ENCODE measurements at places on chromosomes 3 and 15. TPM values are rescaled to one million over a fixed set of nuclear protein-coding genes. Genes with fewer than 3 reads are reported as not detected.

GRCh38 chr3:29176501-29176900, 104.4 kb upstream of the RBMS3 start:
- peaks cover 9% of the 10 kb centered on the region for H3K4me1 ChIP-seq
- no peak overlapping the region for H3K27ac ChIP-seq
- H3K4me3 ChIP-seq, result no peak overlapping the region
- no peaks in the 10 kb centered on the region for H3K36me3 ChIP-seq
- H3K27me3 ChIP-seq, result no peaks in the 10 kb centered on the region

The PP2D1 gene
- total RNA-seq, result not detected

DNA sequence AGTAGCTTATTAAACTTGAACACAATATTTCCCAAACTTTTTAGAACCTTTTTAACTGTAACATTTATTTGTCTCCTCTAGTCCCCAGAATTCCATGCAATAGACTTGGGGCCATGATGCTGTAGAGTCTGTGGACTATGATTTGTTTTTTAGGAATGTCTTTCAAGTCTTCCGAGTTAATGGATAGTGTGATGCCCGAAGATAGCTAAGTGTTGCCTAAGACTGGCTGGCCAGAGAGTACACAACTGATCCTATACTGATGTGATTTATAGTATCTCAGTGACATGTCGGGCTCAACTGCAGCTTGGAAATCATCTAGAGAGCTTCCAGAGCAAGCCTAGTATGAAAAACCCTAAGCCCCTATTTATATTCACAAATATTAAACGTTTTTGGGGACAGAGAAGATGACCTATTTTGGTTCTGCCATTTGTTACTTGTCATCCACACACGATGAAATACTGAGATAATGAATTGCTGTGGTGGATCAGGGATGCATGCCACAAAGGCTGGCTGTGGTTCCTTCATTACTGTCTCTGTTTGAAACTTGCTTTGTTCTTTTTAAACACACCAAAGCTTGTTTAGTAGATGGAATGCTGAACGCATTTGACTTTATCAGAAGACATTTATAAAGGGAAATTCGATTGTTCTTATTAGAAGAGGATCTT, 507.4 kb downstream of the TAFA4 start:
- H3K4me1 ChIP-seq, result no peaks in the 10 kb centered on the region
- no peaks in the 10 kb centered on the region for H3K27me3 ChIP-seq
- no peak overlapping the region for H3K27ac ChIP-seq
- no peak for DNase-seq
- H3K4me3 ChIP-seq, result no peak overlapping the region

- DNase-seq, result no peak
- no peak overlapping the region for H3K4me3 ChIP-seq
- no peak overlapping the region for H3K27ac ChIP-seq
- H3K4me1 ChIP-seq, result no peaks in the 10 kb centered on the region
- H3K27me3 ChIP-seq, result no peaks in the 10 kb centered on the region
These were observed 83.6 kb downstream of the BDH1 start for GRCh38 chr3:197472151-197472550.

DNA sequence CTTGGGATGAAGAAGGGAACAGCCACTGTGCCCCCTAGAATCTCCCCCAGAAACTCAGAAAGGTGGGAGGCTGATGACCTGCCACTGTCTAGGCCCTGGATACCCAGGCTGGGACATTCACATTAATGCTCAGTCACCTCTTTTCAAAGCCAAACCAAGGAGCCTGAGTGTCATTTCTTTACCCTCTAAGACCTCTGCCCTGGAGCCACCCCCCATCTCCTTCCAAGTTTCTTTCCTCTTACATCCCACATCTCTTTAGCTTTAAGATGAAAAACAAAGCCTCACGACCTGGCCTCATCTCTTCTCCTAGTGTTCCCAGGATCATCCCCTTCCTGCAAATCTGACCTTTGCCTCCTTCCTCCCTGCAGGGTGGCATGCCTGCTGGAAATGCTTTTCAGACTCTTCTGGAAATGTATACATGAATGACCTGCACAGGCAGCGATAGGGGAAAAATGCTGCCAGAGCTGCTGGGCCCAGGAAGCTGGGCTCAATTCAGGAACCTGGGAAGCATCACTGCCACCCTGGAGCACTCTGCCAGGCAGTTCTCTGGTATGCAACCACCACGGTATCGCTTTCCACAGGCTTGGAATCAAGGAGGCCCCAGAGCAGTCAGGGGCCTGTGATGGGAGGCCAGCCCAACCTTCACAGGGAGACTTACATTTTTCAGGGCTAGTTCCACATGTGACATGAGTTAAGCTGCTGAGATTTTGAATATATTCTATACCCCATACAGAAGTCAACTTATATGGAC, 67.6 kb downstream of the DAPK2 start:
- H3K4me1 ChIP-seq, result peaks cover 16% of the 10 kb centered on the region
- peak overlapping the region; percentile 92 for H3K27ac ChIP-seq
- H3K4me3 ChIP-seq, result no peak overlapping the region
- H3K27me3 ChIP-seq, result no peaks in the 10 kb centered on the region
- DNase-seq, result no peak
- H3K36me3 ChIP-seq, result no peaks in the 10 kb centered on the region

The LIPC gene
- 0.30 TPM for total RNA-seq

DNA sequence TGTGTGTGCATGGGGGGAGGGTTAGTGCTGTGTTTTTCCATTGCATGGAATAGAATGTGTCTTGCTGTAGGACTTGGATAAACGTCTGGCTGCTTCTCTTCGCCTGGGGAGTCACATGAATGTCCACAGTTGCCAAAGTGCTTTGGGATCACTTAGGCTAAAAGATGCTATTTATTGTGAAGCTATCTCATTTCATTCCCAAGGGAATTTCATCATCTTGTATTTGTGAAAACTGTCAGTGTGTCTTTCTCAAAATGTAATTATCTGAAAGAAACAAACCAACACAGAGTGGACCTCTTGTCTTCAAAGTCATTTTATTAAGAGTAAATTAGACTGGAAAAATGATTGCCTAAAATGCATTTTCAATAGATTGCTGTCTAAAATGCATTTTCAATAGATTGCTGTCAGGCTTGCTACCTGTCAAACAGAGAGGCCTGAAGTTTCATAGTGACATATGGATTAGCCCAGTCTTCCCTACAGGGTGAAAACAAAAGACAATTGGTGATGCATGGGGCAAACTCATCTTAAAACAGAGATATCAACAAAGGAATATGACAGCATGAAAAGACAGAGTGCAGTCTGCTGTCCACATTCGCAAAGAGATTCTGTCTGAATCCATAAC, 117.1 kb upstream of the GOLIM4 start:
- H3K4me1 ChIP-seq, result no peaks in the 10 kb centered on the region
- DNase-seq, result no peak
- H3K36me3 ChIP-seq, result no peaks in the 10 kb centered on the region
- H3K4me3 ChIP-seq, result no peak overlapping the region
- H3K27me3 ChIP-seq, result no peaks in the 10 kb centered on the region
- H3K27ac ChIP-seq, result no peak overlapping the region

The TM6SF1 gene
- 5.6 TPM for total RNA-seq

GRCh38 chr15:40449275-40449674, 8.5 kb downstream of the BAHD1 start:
- H3K27ac ChIP-seq, result no peak overlapping the region
- H3K4me1 ChIP-seq, result peaks cover 58% of the 10 kb centered on the region
- DNase-seq, result no peak
- no peaks in the 10 kb centered on the region for H3K36me3 ChIP-seq

The IL5RA gene
- not detected for total RNA-seq

- H3K27ac ChIP-seq, result no peak overlapping the region
- no peak overlapping the region for H3K4me3 ChIP-seq
- no peak for DNase-seq
- no peaks in the 10 kb centered on the region for H3K27me3 ChIP-seq
- H3K36me3 ChIP-seq, result no peaks in the 10 kb centered on the region
- no peaks in the 10 kb centered on the region for H3K4me1 ChIP-seq
These were observed 92.8 kb upstream of the TNFSF10 start for GRCh38 chr3:172616031-172616461.

DNA sequence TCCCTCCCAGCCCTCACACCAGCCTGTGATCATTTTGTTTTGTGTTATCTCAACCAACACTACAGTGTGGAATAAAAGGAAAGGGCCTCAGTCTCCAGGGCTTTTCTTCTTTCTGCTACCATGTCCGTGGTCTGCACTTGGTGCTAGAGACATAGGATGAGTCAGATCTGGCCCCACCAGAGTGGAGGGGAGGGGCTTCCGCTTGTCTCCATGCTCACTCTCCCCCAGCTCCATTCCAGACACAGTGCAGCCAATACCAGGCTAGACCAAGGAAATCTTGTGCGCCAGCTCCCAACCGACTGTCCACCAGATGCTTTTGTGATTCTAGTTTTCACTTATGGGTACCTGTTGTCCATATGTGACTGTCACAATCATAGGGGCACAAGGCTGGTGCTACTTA, 51.9 kb upstream of the TMEM115 start:
- H3K27ac ChIP-seq, result no peak overlapping the region
- no peaks in the 10 kb centered on the region for H3K4me1 ChIP-seq
- DNase-seq, result no peak
- no peak overlapping the region for H3K4me3 ChIP-seq
- H3K36me3 ChIP-seq, result no peaks in the 10 kb centered on the region
- H3K27me3 ChIP-seq, result no peaks in the 10 kb centered on the region

DNA sequence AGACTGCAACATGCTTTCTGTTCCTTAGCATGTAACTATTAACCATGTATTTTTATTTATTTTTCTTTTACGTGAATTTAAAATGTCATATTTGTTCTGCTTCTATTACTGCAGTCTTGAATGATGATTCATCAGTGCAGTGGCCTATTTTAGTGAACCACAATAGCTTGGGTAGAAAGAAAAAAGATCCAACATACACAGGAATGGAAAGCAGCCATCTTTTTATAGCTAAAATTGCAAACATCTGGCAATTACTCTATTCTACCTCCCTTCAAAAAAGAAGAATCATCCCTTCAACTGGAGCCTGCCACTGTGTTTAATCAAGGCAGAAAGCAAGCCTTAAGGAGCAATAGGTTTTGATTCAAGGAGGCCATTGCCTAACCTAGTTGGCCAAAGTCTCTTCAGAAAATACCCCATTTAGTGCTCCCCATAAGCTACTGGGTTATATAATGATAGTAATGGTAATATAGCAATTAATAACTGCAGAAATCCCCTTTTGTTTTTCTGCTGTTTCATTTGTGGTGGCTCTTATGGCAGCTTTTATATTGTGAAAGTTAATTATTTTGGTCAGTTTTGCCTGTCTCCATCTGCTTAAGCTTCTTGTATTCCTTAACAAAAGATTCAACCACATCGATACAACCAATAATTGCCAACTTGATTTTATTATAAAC, 267.3 kb downstream of the LPP start:
- H3K27me3 ChIP-seq, result no peaks in the 10 kb centered on the region
- DNase-seq, result no peak
- H3K27ac ChIP-seq, result no peak overlapping the region
- no peak overlapping the region for H3K4me3 ChIP-seq

DNA sequence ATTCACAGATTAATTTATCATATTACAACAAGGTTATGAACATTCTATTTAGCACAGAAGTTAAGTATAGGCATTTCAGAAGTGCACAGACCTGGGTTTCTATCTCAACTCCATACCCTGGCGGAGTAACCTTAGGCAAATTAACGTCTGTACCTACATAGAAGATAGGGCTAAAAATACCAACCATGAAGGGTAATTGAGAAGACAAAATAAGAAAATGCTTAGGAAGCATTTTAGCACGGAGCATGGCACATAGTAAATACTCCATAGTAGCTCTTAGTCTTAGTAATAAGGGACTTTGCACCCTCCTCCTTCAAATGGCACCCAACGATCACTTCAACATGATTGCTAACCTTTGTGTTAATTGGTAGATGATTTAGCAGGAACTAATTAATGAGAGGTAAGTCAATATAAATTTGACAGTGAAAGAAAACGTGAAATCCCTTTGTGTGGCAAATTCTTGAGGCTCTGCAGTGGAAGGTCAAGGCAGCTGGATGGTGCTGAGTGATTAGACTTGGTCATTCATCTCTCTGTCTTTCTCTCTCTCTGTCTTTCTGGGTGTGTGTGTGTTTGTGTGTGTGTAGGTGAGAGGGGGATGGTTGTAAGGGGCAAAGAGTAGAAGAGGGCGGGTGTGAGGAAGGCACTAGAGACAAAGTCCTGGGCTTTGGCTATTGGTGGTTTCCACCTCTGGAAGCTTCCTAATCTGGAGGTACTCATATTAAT, 131.1 kb upstream of the PHLDB2 start:
- H3K4me1 ChIP-seq, result peaks cover 11% of the 10 kb centered on the region
- H3K27me3 ChIP-seq, result no peaks in the 10 kb centered on the region
- H3K27ac ChIP-seq, result no peak overlapping the region
- DNase-seq, result no peak
- no peak overlapping the region for H3K4me3 ChIP-seq

DNA sequence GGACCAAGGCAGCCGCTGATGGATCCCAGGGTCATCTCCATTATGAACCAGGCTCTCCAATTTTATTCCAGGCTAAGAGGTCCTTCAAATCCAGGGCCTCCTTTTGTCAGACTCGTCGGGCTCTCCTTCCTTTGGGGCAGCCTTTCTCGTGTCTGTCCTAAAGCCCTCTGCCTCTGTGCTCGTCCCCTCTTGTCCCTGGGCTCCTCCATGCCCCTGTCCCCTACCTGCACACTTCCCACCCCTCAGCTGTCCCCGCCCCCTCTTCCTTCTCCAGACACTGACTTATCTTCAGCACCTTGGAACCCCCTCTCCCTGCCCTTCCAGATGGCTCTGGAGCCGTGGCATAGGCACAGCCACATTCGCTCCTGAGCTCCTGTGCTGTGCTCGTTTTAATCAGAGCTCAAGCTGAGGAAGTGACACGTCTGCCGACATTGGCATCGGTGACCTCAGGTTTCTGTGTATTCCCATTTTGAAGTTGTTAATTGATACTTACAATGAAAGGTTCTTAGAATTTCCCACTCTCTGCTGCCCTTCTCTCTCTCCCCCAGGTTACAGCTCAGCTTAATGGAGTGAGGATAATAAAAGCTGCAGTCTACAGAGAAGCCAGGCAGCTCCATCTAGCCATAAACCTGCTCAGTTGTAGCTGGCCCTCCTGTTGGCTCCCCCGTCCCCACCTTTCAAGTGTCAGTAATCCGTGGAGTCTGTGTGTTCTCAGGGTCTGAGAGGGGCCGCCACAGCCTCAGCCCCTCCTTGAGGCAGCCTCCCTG, 51.1 kb upstream of the SEC22A start:
- peaks cover 5% of the 10 kb centered on the region for H3K4me1 ChIP-seq
- H3K27me3 ChIP-seq, result no peaks in the 10 kb centered on the region
- no peak overlapping the region for H3K27ac ChIP-seq

DNA sequence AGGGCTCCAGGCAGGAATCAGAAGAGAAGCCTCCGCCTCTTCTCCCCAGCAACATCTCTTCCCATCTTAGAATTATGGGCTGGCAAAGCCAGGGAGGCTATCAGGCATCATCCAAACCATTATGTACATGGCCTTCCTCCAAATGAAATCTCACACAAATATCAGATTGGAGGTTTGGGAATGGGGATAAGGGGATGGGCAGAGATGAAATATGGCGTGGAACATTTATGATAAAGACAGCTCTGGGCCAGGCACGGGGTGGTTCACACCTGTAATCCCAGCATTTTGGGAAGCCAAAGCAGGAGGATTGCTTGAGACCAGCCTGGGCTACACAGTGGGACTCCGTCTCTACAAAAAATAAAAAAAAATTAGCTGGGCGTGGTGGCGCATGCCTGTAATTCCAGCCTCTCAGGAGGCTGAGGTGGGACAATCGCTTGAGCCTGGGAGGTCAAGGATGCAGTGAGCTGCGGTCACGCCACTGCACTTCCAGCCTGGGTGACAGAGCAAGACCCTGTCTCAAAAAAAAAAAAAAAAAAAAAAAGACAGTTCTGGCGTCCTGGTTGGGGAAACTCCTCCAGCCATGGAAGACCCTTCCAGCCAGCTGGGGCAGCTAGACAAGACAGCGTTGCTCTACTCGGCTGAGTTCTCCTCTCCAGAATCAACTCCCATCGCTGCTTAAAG, 36.6 kb downstream of the CPN2 start:
- H3K27ac ChIP-seq, result peak overlapping the region; percentile 56
- H3K27me3 ChIP-seq, result peaks cover 14% of the 10 kb centered on the region
- H3K36me3 ChIP-seq, result no peaks in the 10 kb centered on the region
- H3K4me3 ChIP-seq, result no peak overlapping the region
- H3K4me1 ChIP-seq, result peaks cover 18% of the 10 kb centered on the region
